Stimulated activated CD4-positive, alpha-beta T cell treated with anti-CD3 and anti-CD28 coated beads, Interleukin-1b, Interleukin-23, amount 100 ng/mL, for 48 hours (primary cell): ENCODE measurements at places on chromosomes 11 and 22.

- no peak for DNase-seq
Measured at GRCh38 chr11:12995188-12995587, 13.9 kb upstream of the RASSF10 start.

DNA sequence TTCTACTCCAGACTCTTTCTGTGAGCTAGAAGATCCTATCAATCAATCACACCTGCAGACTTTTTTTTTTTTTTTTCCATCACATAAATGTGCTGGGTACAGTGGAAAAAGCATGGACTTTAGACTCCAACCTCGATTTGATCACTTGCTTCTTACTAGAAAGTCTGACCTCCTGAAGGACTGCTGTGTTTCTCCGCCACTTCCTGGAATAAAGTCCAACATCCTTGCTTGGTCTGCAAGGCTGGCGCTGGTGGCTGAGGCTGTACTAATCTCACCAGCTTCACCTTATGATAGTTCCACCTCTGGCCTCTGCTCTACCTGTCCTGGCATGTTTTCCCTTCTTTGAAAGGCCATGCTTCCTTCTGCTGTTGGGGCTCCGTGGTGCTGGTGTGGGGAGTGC, 60.9 kb upstream of the SESN3 start:
- DNase-seq: no peak

DNA sequence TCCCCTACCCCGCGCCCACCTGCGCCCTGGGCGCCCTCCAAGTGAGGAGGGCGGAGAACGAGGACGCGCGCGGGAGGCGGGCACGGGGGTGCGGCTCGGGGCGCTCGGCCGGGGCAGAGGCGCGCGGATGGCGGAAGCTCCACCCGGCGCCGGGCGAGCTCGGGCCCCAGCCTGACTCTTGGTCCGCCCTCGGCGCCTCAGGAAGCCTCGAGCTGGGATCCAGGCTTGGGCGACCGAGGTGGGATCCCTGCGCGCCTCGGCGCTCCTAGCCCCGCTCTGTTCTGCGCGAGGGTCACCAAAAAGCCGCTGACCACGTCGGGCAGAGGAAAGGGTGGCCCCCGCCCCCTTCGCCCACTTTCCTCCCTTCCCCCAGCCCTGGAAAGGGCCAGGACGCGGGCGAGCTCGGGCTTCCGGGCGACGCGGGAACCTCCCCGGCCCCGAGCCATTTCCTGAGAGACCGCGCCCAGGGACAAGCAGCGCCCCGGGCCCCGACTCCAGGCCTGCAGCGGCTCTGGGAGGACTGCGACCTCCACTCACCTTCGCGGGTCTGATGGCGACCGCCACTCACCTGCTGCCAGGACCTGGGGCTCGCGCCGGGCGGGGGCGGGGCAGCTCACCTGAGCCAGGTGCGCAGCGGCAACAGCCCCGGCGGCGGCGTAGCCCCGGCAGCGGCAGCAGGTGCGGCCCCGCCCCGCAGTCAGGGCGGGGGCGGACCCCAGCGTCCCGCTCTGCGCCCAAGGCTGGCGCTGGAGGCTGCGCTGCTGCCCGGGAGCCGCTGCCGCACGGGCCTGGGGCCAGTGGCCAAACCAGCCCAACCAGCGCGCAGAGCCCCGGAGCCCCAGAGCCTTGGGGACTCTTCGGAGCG, 2.2 kb upstream of the SIGIRR start:
- no peak for DNase-seq

DNA sequence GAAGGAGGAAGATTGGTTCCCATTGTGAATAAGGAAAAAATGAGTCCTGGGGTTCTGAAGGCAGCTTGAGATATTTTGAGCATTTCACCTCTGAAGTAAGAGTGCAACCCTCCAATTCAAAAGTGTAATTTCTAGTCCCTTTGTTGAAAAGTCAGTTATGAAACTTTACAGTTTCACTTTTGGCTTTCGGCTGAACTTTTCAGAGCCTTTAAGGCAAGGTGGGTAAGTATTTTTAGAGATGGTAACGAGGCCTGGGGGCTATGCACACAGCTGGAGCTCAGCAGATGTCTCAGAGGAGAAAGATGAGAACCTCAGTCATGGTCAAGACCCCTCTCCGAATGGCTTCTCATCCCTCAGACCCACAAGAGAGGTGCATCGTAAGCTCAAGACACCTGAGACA, 267.6 kb downstream of the KIRREL3 start:
- DNase-seq: no peak

DNA sequence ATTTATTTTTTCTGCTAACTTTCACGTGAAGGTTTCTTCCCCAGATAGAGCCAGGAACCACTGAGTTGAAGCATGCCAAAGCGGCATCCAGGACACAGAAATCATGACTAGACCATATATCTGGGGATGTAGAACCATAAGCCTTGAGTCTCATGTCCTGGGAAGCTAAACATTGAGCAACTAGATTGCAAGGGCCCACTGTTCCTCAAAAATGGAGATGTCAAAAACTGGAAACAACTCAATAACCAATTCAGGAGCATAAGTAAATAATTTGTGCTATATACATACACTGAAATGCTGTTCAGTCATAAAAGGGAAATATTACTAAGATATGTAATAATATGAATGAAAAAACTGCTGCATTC, 29.0 kb upstream of the CARD16 start:
- DNase-seq: no peak
